ENCODE measurements at places on chromosomes 11 and 22. TPM values are rescaled to one million over a fixed set of nuclear protein-coding genes. Genes with fewer than 3 reads are reported as not detected.

DNA sequence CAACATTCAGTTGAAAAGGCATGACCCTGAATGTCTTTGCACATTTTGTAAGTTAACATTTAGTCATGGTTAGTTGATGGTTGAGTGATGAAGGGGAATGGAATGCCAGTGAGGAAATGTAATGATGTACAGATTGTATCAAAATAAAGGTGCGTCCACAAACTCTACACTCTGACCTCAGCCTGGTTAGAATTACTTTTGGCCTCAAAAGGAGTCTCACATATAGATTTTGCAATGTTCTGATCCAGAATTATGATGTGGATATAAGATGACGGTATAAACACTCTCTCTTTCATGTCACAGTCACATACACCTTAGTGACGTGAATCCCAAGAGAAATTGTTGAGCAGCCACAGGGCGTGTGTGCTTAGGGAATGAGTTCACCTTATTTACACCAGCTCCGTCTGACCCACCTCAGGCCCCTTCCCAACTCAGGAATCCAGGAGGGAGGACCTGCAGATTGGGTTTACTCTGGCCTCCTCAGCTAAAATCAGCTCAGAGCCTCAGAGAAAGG lies 100.1 kb downstream of the RDX start:
- peak; percentile 87 for DNase-seq

The IGLL1 gene
- not detected for total RNA-seq

The GRAP2 gene
- not detected for total RNA-seq

DNA sequence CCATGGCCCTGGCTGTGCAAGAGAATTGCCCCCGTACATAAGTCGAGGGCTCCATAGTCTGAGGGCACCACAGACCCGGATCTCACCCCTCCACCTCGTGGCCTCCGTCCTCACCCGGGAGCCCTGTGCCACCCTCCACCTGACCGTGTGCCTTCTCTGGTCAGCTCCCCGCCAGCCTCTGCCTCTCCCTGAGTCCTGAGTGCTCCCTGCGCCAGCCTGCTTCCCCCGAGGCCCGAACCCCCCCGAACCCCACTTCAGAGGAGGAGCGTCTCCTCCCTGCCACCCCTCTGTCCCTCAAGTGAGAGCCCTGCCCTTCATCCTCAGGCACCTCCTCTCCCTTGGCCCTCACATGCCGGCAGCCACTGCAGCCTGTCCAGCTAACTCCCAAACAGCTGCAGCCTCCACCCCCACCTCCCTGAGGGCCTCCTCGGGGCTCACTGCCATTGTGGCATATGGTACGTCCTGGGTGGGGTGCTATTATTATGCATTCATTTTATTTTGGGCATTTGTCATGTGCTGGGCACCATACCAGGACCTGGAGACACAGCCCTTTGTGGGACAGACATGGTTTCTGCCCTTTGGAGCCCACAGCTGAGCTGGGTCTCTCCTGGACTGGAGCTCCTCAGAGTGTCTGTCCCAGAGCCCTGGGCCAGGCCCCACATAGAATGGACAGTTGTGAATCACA lies 67.2 kb downstream of the MYO7A start:
- no peak for DNase-seq

DNA sequence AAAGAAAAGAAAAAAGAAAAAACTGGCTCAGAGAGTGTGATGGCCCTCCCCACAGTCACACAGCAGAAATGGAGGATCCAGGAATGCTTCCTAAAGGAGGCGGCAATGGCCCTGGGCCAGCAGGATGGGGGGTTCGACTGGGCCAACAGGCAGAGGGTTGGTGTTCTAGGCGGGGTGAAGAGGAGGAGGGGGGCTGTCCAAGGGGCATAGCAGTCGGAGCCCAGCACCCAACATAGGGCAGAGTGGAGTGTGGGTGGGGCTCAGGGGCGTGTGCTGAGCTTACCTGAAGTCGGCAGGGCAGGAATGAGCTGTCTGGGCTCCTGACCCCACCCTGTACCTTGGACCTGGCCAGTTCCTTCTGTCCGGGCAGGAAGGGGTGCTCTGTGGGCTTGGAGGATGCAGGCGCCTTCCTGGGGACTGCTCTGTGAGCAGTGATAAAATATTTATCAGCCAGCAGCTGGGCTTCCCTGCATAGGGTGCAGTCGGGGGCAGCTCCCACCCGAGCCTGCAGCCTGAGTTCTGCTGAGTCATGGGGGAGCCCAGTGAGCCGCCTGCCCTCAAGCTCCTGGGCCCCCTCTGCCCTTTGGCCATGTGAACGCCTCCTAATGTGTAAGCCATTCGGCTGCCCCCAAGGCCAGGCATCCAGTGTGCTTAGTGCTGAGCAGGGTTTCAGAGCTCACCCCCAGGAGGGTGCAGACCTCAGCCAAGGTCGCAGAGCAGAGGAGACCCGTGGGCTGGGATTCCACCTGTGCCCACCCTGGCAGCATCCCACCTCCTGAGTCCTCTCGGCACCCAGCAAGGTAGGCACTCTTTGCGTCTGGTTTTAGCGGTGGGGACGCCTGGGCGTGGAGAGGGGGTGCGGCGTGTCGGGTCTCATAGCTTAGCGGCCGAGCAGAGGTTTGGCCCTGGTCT lies 25.3 kb upstream of the PRR5 start:
- DNase-seq, result peak; percentile 13

GRCh38 chr11:130001461-130002351 lies 929 bp downstream of the PRDM10 start:
- peak; percentile 25 for DNase-seq

DNA sequence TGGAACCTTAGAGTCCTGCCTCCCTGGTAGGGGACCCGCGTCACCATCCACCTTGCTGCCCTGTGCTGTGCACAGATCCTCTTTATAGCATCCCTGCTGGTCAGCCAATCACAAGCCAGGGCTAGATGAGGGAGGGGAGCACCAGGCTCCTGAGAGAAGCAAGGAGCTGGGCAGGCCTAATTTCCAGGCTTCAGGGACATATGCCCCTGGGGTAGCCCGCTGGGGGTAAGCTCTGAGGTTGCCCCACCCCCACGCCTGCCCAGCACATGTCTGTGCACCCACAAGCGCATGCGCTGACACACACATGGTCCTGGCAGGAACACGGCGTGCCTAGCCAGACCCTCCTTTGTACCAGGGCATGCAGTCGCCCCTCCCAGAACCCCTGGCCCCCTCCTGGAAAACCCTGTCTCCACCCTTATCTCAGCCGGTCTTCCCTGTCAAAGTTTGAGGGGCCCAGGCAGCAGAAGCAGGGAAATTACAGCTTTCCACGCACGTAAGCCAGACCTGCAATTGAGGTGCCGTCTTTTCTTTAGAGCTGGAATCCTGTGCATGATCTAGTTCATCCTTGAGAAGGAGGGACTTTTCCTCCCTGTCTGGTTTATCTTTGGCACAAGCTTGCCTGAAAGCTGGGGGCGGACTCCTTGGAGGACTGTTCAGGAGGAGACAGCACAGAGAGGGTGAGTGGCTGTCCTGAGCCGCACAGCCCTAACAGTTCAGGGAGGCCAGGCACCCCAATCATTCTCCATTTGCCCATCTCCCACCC lies 2.1 kb downstream of the SSTR3 start:
- DNase-seq, result no peak

- no peak for DNase-seq
These were observed 30.0 kb upstream of the SEZ6L start for GRCh38 chr22:26139310-26139709.

DNA sequence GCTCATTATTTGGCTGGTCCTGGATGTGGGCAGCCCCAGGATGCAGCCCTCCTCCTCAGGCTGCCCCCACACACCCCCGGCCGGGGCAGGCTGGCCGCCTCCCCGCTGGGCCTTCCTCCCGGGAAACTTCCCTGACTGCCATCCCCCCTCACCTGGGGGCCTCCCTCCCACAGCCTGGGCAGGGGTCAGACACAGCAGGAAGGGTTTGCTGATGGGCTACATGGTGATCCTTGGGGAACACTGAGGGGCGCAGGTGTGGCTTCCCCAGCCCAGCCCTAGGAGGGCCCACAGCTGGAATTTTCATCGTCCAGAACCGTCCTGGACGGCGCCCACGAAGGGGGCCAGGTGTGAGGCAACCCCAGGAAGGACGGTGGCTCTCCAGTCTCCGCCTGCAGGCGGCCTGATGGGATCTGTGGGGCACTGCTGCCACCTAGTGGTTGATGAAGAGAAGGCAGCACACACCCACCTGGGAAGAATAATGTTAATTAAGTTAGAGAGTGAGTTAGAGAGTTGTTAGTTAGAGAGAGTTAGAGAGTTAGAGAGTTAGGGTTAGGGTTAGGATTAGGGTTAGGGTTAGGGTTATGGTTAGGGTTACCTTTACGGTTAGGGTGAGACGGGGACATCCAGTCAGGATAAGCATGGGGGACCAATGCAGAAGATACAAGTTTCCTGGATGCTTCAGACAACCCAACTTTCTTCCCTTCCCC lies 75.9 kb upstream of the PRR5 start:
- peak; percentile 45 for DNase-seq

- peak; percentile 58 for DNase-seq
These were observed 41.8 kb downstream of the TMPRSS5 start for GRCh38 chr11:113664069-113664980.

The SHISA8 gene
- total RNA-seq, result not detected

- DNase-seq, result peak; percentile 45
These were observed 71.2 kb downstream of the FBXO7 start for GRCh38 chr22:32545801-32546200.

GRCh38 chr11:101553891-101554292 lies 29.9 kb downstream of the TRPC6 start:
- DNase-seq, result peak; percentile 92

GRCh38 chr22:17906978-17907747 lies 117.2 kb downstream of the MICAL3 start:
- no peak for DNase-seq

The SHANK3 gene
- total RNA-seq, result 0.18 TPM

The CTSW gene
- total RNA-seq, result 0.18 TPM

- DNase-seq, result peak; percentile 67
These were observed 66.5 kb upstream of the CLMP start for GRCh38 chr11:123261345-123262106.

The DEUP1 gene
- total RNA-seq, result not detected

GRCh38 chr22:50282361-50283155 lies 12.4 kb upstream of the MAPK11 start:
- DNase-seq, result peak; percentile 77

The NAV2 gene
- 4.5 TPM for total RNA-seq

DNA sequence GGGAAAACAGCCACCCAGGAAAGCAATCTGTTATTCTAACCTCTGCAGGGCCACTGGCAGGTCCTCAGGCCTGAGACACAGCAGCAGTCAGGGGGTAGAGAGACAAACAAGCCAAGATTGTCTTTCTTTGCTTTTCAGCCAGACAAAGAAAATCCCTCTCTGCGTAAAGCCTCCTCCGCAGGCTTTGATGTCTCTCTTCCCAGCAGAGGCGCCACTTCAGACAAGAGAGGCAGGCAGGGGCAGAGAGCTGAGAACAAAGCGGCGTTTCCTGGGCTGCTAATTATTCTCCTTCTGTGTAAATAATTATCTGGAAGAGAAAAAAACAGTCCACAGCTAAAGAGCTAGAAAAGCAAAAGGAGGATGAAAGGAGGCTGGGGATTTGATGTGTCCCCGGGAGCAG lies 102.7 kb upstream of the SEZ6L start:
- DNase-seq, result no peak

DNA sequence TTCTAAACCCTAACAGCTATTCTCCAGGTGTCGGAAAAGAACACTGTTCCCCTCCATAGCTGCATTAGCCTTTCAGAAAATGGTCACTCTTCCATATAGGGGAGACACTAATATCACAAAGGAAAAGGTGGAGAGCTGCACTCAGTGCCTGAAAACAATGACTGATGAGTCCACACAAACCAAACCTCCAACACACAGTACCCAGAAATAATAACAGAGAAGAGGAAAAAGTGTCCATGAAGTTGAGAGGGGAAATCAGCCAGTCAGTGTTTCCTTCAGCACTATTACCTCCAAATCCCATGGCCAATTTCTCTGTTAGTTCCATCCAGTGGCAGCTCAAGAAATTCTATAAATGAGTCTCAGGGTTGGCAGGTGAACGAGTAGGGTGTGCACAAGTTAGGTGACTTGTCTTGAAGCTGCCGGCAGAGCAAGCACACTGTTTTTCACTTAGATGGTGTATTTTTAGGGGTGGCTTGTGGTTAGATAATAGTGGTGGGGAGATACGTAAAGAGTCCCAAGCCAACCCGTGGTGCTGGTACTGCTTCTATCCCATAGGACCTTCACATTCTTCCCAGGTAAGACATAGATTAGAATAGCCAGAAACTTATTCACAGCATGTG lies 84.5 kb upstream of the CHRM4 start:
- DNase-seq, result no peak

DNA sequence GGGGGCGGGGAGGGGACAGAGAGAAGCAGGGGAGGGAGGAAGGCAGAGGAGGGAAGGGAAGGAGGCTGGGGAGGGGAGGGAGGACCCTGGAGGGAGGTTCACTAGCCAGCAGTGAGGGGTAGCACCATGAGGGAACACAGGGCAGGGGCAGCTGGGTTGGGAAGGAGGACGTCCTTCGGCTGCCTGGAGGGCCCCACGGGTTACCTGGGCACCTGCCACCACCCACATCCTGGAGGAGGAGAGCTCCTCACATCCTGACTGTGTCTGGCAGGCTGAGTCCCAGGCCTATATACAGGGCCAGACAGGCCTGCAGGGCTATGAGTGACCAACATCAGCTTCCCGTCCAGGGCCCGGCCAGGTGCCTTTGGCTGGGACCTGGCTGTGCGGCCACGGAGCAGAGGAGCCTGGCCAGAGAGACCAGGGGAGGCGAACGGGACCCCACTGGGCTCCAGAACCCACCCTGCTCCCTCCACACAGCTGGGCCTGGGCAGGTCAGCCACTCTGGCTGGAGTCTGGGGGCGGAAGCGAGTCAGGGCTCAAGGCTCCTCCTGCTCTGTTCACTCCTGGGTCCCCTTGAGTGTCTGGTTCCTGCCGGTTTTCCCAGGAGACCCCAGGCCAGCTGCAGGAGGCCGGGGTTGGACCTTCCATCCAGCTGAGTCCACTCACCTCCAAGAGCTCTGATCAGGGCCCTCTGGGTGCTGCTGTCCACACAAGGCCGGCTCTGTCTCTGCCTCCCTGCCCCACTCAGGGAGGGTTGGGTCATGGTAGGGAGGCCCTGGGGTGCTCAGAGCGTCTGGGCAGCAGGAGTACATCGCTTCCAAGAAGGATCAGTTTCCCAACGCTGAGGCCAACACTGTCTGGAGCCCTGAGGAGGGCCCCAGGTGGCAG lies 677.7 kb downstream of the BRD1 start:
- no peak for DNase-seq

- DNase-seq, result peak; percentile 68
These were observed 36.3 kb downstream of the SLC5A1 start for GRCh38 chr22:32079130-32080089.

The PLEKHB1 gene
- total RNA-seq, result 0.36 TPM

GRCh38 chr11:65500387-65501185 lies 1.7 kb downstream of the MALAT1 start:
- peak; percentile 58 for DNase-seq

The BTBD18 gene
- total RNA-seq, result not detected

DNA sequence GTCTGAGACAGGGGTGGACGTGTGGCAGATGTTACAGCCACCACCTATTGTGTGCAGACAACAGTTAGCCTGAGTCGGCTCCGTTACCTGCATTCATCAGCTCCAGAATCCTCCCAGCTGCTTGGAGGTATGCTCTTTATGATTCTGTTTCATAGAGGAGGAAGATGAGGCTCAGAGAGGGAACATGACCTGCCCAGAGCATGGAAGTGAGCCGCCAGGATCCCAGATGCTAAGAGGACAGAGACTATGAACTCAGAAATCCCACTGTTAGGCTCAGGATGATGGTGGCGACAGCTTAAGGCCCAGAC lies 1.5 kb downstream of the EMID1 start:
- no peak for DNase-seq

GRCh38 chr11:69333149-69333710 lies 39.3 kb downstream of the MYEOV start:
- no peak for DNase-seq

GRCh38 chr22:26756675-26757293 lies 99.4 kb downstream of the MIAT start:
- DNase-seq, result peak; percentile 36

GRCh38 chr11:128735935-128736605 lies 42.2 kb downstream of the FLI1 start:
- no peak for DNase-seq

The XNDC1N gene
- 7.2 TPM for total RNA-seq

Data from IMR-90 (cell line).